ENCODE measurements at places on chromosomes 6 and 20.

DNA sequence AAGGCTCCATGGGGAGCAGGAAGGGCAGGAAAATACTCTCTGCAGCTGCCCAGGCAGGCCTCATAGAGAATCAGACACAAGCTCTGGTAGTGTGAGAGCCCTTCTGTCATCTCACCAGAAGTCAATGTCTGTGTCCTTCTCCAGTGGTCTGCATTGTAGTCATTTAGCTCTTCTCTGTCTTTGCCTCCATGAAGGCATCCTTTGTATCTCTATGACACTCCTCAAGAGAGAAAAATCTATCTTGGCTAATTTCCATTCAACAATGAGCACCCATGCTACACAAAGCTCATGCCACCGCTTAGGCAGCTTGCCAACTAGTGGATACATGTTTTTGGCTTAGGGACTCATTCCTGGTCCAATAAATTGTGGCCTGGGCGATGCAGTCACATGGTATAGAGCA lies 92.1 kb downstream of the RNF217 start:
- no peak for DNase-seq

- DNase-seq: no peak
Observed at GRCh38 chr6:3226481-3227362, 731 bp downstream of the TUBB2B start.

- DNase-seq: no peak
Observed at GRCh38 chr6:71454056-71454455, 165.4 kb downstream of the OGFRL1 start.

- no peak for DNase-seq
Observed at GRCh38 chr6:169087443-169088041, 166.1 kb downstream of the THBS2 start.

GRCh38 chr6:46312654-46313053 lies 141.9 kb upstream of the ENPP5 start:
- DNase-seq: no peak

DNA sequence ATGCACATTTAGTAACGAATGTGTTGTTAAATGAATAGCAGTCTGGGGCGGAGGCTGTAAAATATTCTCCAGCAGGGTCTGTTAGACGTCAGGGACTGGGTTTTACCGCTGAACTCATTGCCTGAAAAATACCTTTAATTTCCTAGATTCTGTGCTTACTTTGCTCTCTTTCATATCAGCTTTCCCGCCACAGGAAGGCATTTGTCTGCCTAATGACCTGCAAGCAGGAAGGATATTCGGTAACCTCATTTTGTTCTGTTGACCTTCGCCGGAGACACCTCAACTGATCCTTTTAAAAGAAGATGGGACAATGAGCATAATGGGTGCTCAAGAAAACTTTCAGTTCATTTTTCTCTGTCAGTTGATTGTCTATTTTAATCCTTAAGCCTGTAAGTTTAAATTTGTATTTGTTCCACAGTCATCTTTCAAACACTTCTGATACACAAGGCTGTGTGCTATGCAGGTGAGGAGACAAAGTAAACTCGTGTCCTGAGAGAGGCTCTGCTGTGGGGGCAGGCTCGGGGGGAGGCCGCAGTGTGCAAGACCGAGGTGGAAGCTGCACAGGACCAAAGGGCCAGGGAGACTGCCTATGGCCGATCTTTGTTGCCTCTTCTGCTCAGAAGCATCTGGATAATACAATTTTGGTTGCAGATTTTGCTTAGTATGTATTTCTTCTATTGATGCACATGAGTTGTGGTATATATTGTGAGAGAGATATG lies 27.4 kb upstream of the SIM1 start:
- no peak for DNase-seq

DNA sequence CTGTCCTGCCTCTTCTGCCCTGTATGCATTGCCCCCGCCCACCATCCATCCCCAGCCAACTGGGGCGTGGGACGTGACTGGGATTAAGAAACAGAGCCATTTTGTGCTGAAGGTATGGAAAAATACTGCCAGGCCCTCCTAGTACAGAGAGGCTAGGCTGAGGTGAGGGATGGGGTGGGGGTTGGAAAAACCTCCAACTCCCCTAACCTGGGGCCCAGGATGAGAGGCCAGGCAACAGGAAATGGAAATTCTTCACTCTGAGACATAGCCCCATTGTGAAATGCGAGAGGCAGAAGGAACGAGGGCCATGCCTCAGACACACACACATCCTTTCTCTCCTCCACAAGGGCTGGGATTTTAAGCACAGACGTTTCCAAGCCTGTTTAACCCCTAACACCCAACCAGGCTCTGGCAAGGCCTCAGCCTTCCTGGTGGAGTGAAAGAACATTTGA lies 19.9 kb downstream of the KCNK5 start:
- no peak for DNase-seq

- no peak for DNase-seq
Observed at GRCh38 chr20:46546936-46547335, 3.5 kb downstream of the OCSTAMP start.

DNA sequence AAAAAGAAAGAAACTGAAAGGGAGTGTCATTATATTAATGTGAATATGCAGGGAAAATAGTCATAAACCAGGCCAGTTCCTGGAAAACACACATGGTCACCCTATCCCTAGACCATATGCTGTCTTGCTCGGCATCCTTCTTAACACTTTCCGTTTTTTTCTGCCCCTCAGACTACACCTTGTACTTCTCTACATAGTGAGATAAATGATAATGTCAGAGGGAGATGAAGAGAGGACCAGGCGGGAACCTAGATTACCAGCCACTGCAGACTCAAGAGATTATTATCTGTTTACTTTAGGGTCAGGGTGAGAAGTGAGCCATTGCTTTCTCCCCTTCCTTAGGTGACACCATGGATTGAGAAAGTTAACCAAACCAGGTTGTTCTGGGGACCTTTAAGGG lies 3.7 kb upstream of the RPP21 start:
- no peak for DNase-seq

GRCh38 chr6:30981942-30982772 lies 1.4 kb upstream of the MUC21 start:
- DNase-seq: peak; percentile 13

- DNase-seq: no peak
Observed at GRCh38 chr6:137210903-137211302, 8.3 kb downstream of the IFNGR1 start.

- DNase-seq: no peak
Observed at GRCh38 chr20:57943291-57943690, 233.5 kb upstream of the PMEPA1 start.

DNA sequence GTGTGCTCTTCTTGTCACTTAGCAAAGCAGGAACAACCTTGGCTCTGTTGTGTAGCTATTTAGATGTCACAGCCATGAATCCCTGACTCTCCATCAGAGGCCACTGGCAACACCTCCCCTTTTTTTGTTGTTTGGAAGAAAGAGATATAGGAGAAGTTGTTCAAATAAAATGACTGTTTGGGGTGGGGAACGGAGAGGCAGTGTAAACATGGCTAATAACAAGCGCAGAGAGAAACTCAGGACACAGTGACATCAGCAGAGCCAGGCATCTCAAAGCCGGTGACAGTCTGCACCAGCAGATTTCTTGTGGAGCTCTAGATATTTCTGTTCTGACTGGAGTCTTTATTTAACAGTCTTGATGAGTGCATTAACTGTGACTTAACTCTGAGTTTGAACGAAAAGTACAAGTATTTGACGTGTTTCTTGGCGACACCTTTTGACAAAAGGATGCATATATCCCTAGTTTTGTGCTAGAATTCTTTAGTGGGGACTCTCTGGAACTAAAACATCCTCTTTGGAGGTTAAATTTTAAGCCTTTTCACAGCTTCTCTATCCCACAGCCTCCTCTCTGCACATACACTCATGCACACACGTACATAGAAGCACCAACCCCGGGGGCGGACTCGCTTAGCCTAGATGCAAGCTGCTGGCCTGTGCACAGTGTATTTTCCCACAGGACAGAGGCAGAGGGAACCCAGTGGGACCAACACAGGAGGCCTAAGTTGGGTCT lies 53.8 kb downstream of the ADAT2 start:
- no peak for DNase-seq

- DNase-seq: no peak
Observed at GRCh38 chr6:56914798-56915658, 39.9 kb upstream of the BEND6 start.

- DNase-seq: no peak
Observed at GRCh38 chr6:26349964-26350857, 14.8 kb upstream of the BTN3A2 start.

DNA sequence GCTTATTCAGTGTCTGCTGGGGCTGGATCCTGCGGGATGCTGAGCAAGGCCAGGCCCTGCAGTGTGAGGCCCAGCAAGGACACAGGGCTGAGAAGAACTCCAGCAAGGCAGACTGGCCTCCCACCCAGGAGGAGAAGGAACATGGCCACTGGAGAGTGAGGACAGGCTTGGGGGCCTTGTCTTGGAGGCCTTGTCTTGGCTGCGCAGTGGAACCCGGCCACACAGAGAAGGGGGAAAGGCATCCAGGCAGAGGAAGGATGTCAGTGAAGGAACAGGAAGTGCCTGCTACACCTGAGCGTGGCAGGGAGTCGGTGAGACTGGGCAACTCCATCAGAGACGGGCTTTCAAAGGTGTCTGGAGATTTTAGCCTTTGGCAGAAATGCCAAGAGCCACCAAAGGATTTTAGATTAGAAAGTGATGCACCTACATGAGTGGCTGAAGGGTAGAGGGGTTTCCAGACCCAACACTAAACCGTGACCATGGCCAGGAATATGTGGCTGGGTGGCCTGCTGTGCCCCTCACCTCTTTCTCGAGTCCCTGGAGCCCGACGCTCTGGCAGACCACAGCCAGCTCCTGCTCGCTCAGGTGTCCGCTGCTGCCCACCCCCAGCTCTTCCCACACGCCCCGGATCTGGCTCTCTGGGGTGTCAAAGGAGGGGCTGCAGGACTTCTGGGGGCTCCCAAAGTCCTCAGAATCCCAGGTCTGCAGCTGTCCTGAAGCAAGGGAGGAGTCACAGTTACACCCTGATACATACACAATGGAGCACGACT lies 80.8 kb downstream of the NINL start:
- DNase-seq: no peak

DNA sequence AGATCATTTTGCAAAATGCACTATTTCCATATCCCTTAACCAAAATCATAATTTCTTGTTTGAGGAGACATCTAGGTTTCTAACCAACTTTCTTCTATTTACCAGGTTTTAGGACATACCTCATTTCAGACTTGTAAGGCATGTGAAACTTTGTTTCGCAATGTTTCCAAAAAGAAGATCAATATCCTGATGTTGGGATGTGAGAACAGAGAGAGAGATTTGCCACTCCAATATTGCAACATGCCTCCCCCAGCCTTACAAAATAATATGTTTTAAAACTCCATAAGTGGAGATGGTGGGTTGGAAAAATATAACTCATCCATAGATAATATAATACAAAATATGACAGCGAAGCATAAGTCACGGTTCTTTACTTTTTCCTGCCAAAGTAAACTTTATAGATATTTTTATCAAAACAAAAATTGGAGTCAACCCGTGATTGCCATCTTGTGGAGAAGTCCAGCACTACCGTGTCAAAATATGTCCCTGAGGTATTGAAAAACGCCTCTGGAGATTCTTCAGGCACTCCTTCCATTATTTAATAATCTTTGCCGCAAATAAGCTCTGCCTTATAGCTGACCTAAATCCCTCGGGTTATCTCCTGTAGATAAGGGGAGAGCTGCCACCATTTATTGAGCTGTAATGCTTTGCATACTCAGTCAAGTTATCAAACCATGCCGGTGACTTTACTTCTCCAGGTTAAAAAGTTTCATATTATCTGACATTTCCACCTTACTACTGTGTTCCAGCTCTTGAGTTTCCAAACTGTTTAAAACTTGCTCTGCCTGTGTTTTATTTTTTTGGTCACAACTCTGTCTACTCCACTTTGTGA lies 534.2 kb downstream of the HACE1 start:
- DNase-seq: no peak

DNA sequence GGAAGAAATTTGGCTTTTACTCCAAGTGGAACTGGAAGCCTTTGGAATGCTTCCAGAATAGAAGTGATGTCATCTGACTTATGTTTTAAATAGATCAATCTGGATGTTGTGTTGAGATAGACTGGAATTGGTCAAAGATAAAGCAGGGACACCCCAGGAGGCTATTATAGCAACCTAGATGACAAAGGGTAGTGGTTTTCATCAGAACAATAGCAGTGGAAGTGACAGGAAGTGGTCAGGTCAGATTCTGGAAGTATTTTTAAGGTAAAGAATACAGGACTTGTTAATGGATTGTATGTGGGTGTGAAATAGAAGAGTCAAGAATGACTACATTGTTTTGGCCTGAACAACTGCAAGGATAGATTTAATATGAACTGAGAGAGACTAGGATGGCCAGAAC lies 191.4 kb downstream of the ADGRB3 start:
- DNase-seq: no peak

DNA sequence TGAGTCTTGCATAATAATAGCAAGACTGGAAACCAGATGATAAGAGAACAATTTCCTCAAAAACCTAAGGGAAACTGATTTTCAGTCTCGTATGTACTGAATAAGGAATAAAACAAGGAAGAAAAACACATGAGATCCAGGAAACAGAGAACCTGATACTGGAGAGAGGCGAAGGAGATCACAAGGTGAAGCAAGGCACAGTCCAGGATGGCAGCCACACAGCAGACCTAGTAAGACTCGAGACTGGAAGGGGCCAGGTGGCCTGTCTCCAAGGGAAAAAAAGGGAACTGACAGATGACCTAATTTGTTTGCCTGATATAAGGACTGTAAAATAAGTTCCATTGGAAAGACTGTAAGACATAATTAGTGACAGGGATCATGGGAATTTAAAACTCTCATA lies 71.1 kb downstream of the TASP1 start:
- DNase-seq: no peak

DNA sequence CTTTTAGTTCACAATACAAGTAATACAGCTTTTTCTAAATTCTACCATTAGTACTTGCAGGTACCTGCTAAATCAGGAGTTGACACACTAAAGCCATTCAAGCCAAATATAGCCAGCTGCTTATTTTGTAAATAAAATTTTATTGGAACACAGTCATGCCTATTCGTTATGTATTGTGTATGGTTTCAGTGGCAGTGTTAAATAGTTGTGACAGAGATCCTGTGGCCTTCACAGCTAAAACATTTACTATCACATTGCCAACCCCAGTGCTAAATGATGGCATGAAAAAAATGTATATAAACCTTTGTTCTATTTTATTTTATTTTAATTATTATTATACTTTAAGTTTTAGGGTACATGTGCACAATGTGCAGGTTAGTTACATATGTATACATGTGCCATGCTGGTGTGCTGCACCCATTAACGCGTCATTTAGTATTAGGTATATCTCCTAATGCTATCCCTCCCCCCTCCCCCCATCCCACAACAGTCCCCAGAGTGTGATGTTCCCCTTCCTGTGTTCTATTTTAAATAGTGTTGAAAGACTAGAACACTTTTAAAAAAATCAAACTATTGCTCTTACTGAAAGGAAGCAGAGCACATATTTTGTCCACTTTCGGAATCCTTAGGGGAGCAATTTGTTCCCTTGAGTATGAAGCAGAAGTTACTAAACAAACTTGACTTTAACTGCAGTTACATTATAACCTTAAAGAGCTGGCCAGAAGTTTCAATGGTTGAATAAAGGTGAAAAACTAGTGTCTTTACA lies 115.7 kb downstream of the PRIM2 start:
- DNase-seq: no peak

- no peak for DNase-seq
Observed at GRCh38 chr20:16004108-16004854, 569.0 kb downstream of the KIF16B start.

GRCh38 chr6:42193491-42193894 lies 1.3 kb downstream of the GUCA1B start:
- DNase-seq: no peak

Measured in urinary bladder (tissue), 4 donors.